Fibroblast of villous mesenchyme (primary cell): ENCODE measurements at places on chromosomes 4 and X. TPM values are rescaled to one million over a fixed set of nuclear protein-coding genes. Genes with fewer than 3 reads are reported as not detected.

ART3 gene
- not detected in 2 replicates for total RNA-seq

UGT2B10 gene
- total RNA-seq, result not detected in 2 replicates

THOC2 gene
- 80.5 and 101 TPM in 2 replicates for total RNA-seq

ADH1B gene
- total RNA-seq, result 0.32 and 0.43 TPM in 2 replicates

STK32B gene
- 1.3 and 2.6 TPM in 2 replicates for total RNA-seq

POU3F4 gene
- not detected in 2 replicates for total RNA-seq

MAGEA8 gene
- not detected in 2 replicates for total RNA-seq

GNRHR gene
- under 0.01 TPM in 1 of 2 replicates, not detected in the other for total RNA-seq

DCAF12L2 gene
- total RNA-seq, result under 0.01 TPM in 1 of 2 replicates, not detected in the other

MAGEB17 gene
- total RNA-seq, result not detected in 2 replicates

FAM53A gene
- total RNA-seq, result 0.86 and 2.3 TPM in 2 replicates

BST1 gene
- 19.9 and 37.7 TPM in 2 replicates for total RNA-seq

SPANXA1 gene
- not detected in 2 replicates for total RNA-seq

PSAPL1 gene
- total RNA-seq, result not detected in 2 replicates

GRIA3 gene
- total RNA-seq, result 8.1 and 19.4 TPM in 2 replicates

SSX1 gene
- not detected in 2 replicates for total RNA-seq

IQSEC2 gene
- 11.0 and 13.8 TPM in 2 replicates for total RNA-seq

ADAMTS3 gene
- total RNA-seq, result 2.6 and 3.0 TPM in 2 replicates

AFF2 gene
- 0.32 TPM in 1 of 2 replicates, not detected in the other for total RNA-seq

MEPE gene
- not detected in 2 replicates for total RNA-seq

WAS gene
- total RNA-seq, result under 0.01 TPM in 1 of 2 replicates, not detected in the other

GUCY1A1 gene
- total RNA-seq, result 0.32 and 0.43 TPM in 2 replicates

RADX gene
- total RNA-seq, result 0.64 and 0.86 TPM in 2 replicates

RIPPLY1 gene
- not detected in 2 replicates for total RNA-seq

F11 gene
- total RNA-seq, result not detected in 2 replicates

BRS3 gene
- total RNA-seq, result not detected in 2 replicates

IL1RAPL1 gene
- total RNA-seq, result 1.3 TPM in 2 replicates

PPARGC1A gene
- total RNA-seq, result 0.32 and 0.86 TPM in 2 replicates

RBM47 gene
- total RNA-seq, result 0.64 and 0.86 TPM in 2 replicates

DGAT2L6 gene
- total RNA-seq, result not detected in 2 replicates

TMSB4X gene
- 7,483 and 8,887 TPM in 2 replicates for total RNA-seq
